Sigmoid colon (tissue), 7 donors: ENCODE measurements at places on chromosomes 12 and 14.

DNA sequence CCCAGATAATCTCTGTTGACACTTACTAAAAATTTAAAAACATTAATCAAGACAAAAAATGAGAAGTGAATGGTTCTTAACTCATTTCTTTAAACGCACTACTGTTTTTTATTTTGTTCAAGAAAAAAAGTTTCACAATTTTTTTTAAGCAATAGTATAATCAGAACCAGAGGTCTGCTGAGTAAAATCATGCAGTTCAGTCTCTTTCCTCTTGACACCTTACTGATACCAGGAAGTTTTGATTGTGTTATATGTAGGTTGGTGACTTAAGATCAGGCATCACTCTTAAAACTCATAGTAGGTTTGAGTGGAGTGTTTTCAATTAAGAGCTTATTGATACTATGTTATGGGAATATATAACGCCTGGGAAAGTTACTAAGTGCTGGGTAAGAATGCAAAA lies 121.4 kb downstream of the TRMT5 start:
- peaks cover 12% of the 10 kb centered on the region for H3K4me1 ChIP-seq
- no peak for DNase-seq
- H3K27ac ChIP-seq = no peak overlapping the region
- H3K27me3 ChIP-seq = no peaks in the 10 kb centered on the region
- H3K4me3 ChIP-seq = no peak overlapping the region

GRCh38 chr14:29724991-29725390 lies 202.7 kb downstream of the PRKD1 start:
- DNase-seq = no peak
- H3K36me3 ChIP-seq = no peaks in the 10 kb centered on the region
- H3K27ac ChIP-seq = no peak overlapping the region
- no peak overlapping the region for H3K4me3 ChIP-seq

GRCh38 chr12:45315462-45315861 lies 99.6 kb downstream of the ANO6 start:
- no peaks in the 10 kb centered on the region for H3K27me3 ChIP-seq
- H3K27ac ChIP-seq = no peak overlapping the region
- H3K4me1 ChIP-seq = peaks cover 4% of the 10 kb centered on the region
- H3K4me3 ChIP-seq = no peak overlapping the region
- no peaks in the 10 kb centered on the region for H3K36me3 ChIP-seq

DNA sequence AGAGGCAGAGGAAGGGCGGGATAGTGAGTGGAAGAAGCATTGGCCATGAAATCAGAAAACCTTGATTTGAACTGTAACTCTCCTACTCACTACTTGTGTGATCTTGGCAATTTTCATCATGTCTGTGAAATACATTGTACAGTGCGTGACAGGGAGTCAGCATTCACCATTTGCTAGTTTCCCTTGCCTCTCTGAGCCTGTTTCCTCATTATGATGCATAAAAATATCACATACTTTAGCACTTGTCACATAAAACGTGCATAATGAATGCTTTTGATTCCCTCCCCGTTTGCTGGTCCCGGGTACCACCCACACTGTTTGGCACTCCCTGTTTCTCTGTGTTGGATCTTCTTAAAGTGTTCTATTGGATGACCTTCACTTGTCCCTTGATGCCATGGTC lies 101.1 kb upstream of the FRMD6 start:
- DNase-seq = no peak
- no peaks in the 10 kb centered on the region for H3K27me3 ChIP-seq
- H3K4me3 ChIP-seq = no peak overlapping the region
- H3K36me3 ChIP-seq = no peaks in the 10 kb centered on the region

GRCh38 chr12:57385586-57385985 lies 45.3 kb downstream of the R3HDM2 start:
- no peaks in the 10 kb centered on the region for H3K36me3 ChIP-seq
- no peak for DNase-seq

- no peak for DNase-seq
- H3K36me3 ChIP-seq = no peaks in the 10 kb centered on the region
- H3K27me3 ChIP-seq = no peaks in the 10 kb centered on the region
- peaks cover 31% of the 10 kb centered on the region for H3K4me1 ChIP-seq
Measured at GRCh38 chr12:116215023-116215422, 62.5 kb downstream of the MED13L start.

GRCh38 chr14:68373847-68374444 lies 418.9 kb downstream of the ZFP36L1 start:
- no peaks in the 10 kb centered on the region for H3K36me3 ChIP-seq
- no peak overlapping the region for H3K27ac ChIP-seq
- no peak for DNase-seq
- no peak overlapping the region for H3K4me3 ChIP-seq
- peaks cover 11% of the 10 kb centered on the region for H3K4me1 ChIP-seq

- no peaks in the 10 kb centered on the region for H3K27me3 ChIP-seq
- H3K27ac ChIP-seq = peak overlapping the region; percentile 60
- peak; percentile 80 for DNase-seq
- H3K4me3 ChIP-seq = no peak overlapping the region
- H3K36me3 ChIP-seq = no peaks in the 10 kb centered on the region
- H3K4me1 ChIP-seq = peaks cover 25% of the 10 kb centered on the region
Measured at GRCh38 chr12:93766796-93767523, 89.8 kb downstream of the CRADD start.

GRCh38 chr12:128818065-128819022 lies 5.4 kb downstream of the SLC15A4 start:
- H3K27me3 ChIP-seq = no peaks in the 10 kb centered on the region
- H3K4me3 ChIP-seq = no peak overlapping the region
- no peaks in the 10 kb centered on the region for H3K36me3 ChIP-seq
- peak overlapping the region; percentile 77 for H3K27ac ChIP-seq
- peaks cover 32% of the 10 kb centered on the region for H3K4me1 ChIP-seq
- DNase-seq = peak; percentile 50

DNA sequence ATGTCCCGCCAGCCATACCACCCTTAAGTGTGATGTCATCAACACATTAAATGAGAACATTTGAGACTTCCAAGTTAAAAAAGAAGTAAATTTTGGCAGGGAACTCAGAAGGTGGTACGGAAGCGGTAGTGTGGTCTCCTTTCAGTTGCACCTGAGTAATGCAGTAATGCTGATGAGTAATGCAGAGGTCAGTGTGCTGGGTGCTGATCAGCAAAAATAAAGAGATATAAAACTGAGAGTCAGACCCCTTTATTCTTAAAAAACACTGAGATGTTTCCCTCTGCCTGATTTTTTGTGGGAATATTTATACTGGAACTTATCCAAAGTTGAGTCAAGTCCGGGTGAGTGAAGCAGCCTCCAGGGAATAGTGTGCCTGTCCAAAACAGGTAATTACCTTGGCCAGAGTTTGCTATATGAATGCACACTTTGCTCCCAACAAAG lies 370.6 kb upstream of the PRICKLE1 start:
- no peaks in the 10 kb centered on the region for H3K27me3 ChIP-seq
- H3K27ac ChIP-seq = no peak overlapping the region
- no peak overlapping the region for H3K4me3 ChIP-seq
- H3K36me3 ChIP-seq = no peaks in the 10 kb centered on the region
- no peak for DNase-seq
- H3K4me1 ChIP-seq = no peaks in the 10 kb centered on the region

DNA sequence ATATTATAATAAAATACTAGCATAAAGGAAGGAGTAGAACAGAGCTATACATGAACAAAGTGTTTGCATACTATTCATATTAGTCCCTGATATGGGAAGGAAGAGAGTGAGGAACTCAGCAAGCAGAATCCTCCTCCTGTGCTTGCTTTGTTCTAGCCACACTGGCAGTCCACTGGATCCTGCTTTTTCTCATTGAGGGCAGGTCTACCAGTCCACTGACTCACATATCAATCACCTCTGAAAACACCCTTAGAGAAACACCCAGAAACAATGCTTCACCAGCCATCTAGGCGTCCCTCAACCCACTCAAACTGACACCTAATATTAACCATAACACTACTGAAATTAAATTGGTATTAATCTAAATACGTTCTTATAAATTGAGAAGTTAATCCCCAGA lies 1861.7 kb upstream of the SEL1L start:
- H3K4me3 ChIP-seq = no peak overlapping the region
- no peaks in the 10 kb centered on the region for H3K4me1 ChIP-seq
- DNase-seq = no peak
- H3K27me3 ChIP-seq = no peaks in the 10 kb centered on the region

- no peak overlapping the region for H3K27ac ChIP-seq
- no peak overlapping the region for H3K4me3 ChIP-seq
- H3K27me3 ChIP-seq = no peaks in the 10 kb centered on the region
- peaks cover 14% of the 10 kb centered on the region for H3K4me1 ChIP-seq
Measured at GRCh38 chr12:30687265-30687986, 8.2 kb downstream of the IPO8 start.

- no peak for DNase-seq
- no peaks in the 10 kb centered on the region for H3K27me3 ChIP-seq
- peak overlapping the region; percentile 18 for H3K4me3 ChIP-seq
- peaks cover 25% of the 10 kb centered on the region for H3K4me1 ChIP-seq
- H3K27ac ChIP-seq = peak overlapping the region; percentile 78
Measured at GRCh38 chr12:53659011-53659551, 16.8 kb downstream of the ATP5MC2 start.

- no peaks in the 10 kb centered on the region for H3K36me3 ChIP-seq
- H3K4me1 ChIP-seq = no peaks in the 10 kb centered on the region
- no peak for DNase-seq
- no peaks in the 10 kb centered on the region for H3K27me3 ChIP-seq
- peak overlapping the region; percentile 83 for H3K27ac ChIP-seq
- H3K4me3 ChIP-seq = no peak overlapping the region
Measured at GRCh38 chr12:15700595-15700994, 88.6 kb downstream of the EPS8 start.

- no peaks in the 10 kb centered on the region for H3K27me3 ChIP-seq
- H3K4me3 ChIP-seq = no peak overlapping the region
- H3K27ac ChIP-seq = no peak overlapping the region
- H3K4me1 ChIP-seq = no peaks in the 10 kb centered on the region
- no peaks in the 10 kb centered on the region for H3K36me3 ChIP-seq
Measured at GRCh38 chr12:26162174-26162573, 33.2 kb upstream of the SSPN start.

DNA sequence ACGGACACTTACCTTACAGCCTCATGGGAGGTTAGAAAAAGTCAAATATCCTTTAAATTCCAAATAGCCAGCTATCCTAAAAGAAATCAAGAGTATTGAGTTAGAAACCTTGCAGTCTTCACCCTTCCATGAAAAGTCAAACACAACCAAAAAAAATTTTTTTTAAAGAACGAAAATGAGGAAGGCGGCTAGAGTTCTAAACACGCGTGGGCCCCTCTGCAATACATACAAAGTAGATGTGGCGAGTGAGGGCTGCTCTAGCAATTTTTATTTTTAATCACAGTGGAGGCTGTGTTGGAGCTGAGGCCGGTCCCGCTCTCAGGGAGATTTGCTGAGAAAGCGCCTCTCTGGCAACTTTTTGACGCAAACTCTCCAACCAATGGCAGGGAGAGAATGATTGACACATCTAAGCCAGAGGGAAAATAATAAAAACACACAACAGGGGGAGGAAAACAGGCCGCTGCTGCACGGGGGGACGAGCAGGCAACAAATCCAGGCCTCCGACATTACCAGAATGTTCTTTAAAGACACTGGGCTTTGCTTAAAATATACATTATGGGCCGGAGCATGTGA lies at the start of gene OTX2:
Gene OTX2 (minus strand): TSS at position 333 of the 573 bp plus-strand sequence. CDS start 5,023 bp downstream, outside the sequence.
- no peak within 1 kb of the TSS for H3K4me3 ChIP-seq
- no peaks in the 10 kb centered on the region for H3K36me3 ChIP-seq
- no peak within 1 kb of the TSS for H3K27ac ChIP-seq
- H3K4me1 ChIP-seq = peaks cover 22% of the 10 kb centered on the region
- no peak for DNase-seq

DNA sequence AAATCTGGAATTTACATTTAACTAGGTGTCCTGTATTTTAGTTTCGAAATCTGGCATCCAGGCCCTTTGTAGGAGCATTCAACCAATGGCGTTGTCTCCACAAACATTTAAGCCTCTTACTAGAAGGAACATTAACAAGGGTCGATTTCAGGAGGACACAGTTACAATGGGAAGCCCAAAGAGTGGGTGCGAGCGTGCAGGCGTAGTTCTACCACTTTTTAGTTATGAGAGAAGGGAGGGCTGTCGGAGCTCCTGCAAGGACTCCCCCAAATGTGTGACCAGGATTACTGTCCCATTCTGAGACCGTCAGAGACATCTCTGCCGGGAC lies 365 bp upstream of the ABHD4 start:
- H3K27ac ChIP-seq = peak overlapping the region; percentile 92
- peak overlapping the region; percentile 69 for H3K4me3 ChIP-seq
- H3K4me1 ChIP-seq = peaks cover 18% of the 10 kb centered on the region
- no peak for DNase-seq

GRCh38 chr14:75090353-75090752 lies 20.9 kb downstream of the ZC2HC1C start:
- no peak for DNase-seq
- no peak overlapping the region for H3K27ac ChIP-seq
- no peaks in the 10 kb centered on the region for H3K27me3 ChIP-seq
- no peaks in the 10 kb centered on the region for H3K4me1 ChIP-seq
- peaks cover 33% of the 10 kb centered on the region for H3K36me3 ChIP-seq

DNA sequence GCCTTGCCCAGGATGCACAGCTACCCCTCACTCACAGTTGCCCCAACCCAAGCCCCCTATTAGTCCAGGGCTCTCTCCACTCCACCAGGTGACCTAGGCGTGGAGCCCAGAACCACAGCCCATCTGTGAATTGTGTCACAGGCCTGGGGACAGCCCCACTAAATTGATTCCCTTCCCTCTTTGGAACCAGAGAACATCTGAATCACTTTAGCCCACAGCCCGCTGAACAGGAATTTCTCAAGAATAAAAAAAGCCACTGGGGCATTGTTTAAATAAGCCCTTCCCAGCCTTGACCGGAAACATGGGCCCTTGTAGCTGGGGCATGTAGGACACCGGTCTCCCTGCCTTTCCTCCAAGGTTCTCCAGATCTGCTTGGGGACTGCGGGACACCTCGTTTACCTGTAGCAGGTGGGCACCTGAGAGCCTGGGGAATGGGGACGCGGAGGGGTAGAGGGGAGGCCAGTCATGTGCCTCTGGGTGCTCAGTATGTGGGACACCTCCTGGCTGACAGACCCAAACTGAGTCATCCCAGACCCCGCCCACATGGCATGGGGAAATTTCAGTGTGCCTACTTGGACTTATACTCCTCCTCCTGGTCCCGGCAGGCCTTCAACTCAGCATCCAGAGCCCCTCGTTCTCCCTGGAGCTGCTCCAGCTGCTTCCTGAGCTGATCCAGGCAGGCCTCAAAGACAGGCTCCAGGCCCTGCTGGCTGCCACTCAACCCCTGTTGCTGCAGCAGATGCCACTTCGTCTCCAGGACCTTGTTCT lies 1.3 kb downstream of the KRT78 start:
- no peak overlapping the region for H3K4me3 ChIP-seq
- H3K4me1 ChIP-seq = no peaks in the 10 kb centered on the region
- DNase-seq = no peak
- no peak overlapping the region for H3K27ac ChIP-seq

DNA sequence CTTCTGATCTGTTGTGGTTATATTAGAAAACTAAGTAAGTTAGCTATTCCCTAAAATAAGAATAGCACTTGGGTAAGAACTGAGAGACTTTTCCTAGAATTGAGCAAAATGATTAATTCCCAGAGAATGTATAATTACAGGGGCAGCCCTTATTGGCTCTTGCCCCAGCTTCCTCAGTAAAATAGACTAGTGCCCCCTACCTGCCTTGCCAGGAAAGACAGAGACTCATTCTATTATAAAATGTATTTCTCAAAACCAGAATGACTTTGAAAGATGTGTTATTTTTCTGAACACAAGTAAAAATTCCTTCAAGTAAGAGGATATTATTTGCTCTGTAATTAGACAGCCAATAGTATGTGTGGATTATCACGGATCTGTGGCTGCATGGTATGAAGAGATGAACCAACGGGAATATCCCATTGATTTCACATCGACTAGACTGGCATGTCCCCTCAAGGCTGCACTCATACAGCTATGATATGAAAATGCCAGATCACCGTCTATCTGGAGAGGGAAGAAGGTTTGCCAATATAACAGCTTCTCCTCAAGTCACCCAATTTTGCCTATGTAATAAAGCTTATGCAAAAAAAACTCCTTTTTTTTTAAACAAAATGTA lies 7.4 kb upstream of the GLRX5 start:
- no peaks in the 10 kb centered on the region for H3K27me3 ChIP-seq
- peak overlapping the region; percentile 69 for H3K27ac ChIP-seq
